ENCODE measurements at places on chromosomes 5 and 9.

GRCh38 chr9:89882930-89883361, 278.1 kb downstream of the GADD45G start:
- no peak for DNase-seq

DNA sequence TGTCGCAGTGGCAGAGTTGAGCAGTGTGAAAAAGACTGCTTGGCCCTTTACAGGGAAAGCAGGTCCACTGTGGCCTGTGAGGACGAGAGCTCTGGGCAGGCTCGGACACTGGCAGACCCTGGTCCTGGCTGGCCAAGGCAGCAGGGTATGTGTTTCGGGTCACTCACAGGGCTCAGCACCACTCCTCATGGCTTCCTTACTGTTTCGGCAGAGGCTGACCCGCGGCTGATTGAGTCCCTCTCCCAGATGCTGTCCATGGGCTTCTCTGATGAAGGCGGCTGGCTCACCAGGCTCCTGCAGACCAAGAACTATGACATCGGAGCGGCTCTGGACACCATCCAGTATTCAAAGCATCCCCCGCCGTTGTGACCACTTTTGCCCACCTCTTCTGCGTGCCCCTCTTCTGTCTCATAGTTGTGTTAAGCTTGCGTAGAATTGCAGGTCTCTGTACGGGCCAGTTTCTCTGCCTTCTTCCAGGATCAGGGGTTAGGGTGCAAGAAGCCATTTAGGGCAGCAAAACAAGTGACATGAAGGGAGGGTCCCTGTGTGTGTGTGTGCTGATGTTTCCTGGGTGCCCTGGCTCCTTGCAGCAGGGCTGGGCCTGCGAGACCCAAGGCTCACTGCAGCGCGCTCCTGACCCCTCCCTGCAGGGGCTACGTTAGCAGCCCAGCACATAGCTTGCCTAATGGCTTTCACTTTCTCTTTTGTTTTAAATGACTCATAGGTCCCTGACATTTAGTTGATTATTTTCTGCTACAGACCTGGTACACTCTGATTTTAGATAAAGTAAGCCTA, 15.7 kb downstream of the SQSTM1 start:
- no peak for DNase-seq

DNA sequence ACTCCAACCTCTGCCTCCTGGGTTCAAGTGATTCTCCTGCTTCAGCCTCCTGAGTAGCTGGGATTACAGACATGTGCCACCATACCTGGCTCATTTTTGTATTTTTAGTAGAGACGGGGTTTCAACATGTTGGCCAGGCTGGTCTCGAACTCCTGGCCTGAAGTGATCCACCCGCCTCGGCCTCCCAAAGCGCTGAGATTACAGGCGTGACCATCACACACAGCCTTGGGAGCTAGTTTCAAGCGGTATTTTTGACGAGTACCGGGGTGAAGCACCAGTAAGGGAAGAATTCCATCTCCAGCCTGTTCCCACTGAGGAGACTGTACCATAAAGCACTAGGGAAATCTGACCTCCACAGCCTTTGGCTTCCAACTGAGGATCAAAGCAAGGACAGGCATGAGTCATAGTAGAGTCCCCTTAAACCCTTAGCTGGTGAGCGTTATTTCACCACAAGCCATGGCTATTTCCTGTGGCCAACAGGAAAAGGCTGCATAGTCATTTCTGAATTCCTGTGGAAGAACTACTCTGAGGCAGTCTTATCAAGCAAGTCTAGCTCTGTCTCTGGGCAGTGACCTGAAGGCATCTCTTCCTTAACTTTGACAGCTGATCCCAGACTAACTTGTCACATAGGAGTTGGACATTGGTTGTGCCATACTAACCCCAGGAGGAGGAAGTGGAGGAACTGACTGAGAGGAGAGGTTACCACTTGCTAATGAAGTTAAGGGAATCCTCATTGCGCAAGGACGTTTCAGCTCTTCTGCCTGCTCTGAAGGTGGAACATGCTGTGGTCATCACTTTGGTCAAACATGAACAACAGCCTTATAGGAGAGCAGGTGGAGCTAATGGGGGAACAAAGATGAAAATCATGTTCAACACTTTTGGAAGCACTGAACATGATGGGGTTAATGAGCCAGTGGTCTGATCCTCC, 85.8 kb upstream of the DMRT1 start:
- no peak for DNase-seq

DNA sequence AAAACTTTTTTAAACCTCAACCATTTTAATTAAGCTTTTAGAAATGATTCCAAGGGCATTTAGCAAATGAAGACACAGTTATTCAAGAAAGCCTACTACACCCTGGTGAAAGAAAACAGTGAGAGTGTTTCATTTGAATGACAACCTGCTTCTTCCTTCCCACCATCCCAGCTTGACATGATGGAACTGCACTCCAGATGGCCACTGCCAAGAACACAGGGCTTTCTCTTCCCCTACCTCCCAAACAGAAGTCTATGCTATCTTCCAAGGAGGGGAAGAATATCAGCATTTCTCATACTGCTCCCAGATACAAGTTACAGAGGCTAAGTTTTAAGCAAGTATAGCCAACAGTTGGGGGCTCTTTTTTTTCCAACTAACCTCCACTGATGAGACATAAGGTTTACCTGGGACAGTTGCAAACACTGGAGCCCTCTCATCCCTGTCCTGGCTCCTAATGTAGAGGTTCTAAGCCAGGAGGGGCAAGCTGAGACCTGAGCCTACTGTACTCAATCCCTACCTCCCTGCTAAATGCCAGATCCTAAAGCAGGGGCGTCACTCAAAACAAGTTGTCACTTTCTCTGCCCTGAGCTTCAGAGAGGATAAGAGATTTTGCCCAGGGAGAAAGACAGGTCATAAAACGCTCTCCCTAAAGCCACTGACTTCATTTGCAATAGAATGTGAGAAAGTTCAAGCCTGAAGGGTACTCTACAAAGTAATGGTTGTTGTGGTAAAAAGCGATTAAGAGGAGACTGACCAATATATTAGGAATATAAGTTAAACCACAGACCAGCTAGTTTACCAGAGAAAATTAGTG, 88.5 kb upstream of the SLC27A6 start:
- DNase-seq, result no peak

DNA sequence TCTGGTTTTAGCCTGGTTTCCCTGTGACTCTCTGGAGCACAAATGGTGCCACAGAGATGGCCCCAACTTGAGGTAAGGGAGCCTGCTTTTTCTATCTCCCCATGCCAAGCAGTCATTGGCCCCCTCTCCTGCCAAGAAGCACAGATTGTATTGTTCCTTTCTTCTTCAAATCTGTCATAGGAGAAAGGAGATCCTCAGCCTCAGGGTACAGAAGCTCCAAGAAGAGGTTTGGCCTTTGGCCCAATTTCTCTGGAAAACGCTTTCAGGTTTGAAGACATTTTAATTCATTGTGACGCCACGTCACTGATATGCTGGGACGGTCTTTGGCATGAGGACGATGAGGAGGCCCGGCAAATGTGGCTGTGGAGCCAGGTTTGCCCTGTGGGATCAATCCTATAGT, 29.2 kb upstream of the PANK3 start:
- no peak for DNase-seq

DNA sequence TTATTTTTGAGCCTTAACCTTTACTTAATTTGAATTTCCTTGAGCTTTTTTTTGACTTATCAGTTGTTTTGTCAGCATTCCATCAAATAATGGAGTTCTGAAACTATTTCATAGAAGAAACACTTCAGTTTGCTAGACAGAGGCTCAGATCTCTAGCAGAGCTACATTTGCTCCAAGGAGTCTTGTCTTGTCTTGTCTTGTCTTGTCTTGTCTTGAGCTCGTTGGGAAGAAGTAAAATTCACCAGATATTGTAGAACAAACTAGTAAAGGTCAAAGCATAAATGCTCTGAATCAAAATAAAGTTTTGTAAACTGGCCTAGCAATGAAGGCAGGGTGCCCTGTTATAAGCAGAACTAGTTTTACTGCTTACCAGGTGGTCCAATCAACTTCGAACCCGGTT, 33.5 kb downstream of the RAB24 start:
- DNase-seq, result no peak

- no peak for DNase-seq
Measured at GRCh38 chr5:127567026-127567768, 49.8 kb downstream of the PRRC1 start.

DNA sequence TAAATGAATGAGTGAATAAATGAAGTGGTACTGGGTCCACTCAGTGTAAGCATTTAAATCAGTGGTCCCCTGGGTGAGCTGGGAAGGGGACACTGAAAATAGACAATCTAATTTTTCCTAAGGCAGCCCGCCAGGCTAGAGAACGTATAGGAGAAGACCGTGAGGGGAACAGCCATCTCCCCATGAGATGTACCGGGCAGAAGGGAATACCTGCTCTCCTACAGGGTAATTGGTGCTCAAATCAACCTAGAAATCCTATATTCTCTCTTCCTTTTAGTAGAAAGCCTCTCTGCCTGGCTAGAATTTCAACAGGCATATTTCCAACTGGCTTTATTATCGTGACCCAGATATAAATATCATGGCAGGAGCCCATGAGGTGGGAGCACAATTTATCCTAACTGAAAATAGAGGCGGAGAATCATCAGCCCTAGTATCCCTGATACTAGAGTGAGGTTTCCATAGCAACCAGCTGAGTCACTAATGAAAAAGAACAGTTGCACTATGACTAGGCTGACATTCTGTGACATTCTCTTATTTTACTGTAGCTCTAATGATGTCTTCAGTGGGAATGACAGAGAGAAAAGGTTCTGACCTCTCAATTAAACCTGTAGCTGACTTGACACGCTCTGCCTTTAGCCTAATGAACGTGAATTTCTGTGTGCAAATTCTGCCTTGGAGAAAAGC, 96.5 kb upstream of the CAST start:
- no peak for DNase-seq

GRCh38 chr5:146515473-146516150, 378 bp downstream of the GPR151 start:
- DNase-seq, result no peak

GRCh38 chr9:8679371-8679822, 879.8 kb upstream of the DMAC1 start:
- no peak for DNase-seq

GRCh38 chr5:148290271-148291195, 21.7 kb upstream of the SPINK7 start:
- peak; percentile 32 for DNase-seq

DNA sequence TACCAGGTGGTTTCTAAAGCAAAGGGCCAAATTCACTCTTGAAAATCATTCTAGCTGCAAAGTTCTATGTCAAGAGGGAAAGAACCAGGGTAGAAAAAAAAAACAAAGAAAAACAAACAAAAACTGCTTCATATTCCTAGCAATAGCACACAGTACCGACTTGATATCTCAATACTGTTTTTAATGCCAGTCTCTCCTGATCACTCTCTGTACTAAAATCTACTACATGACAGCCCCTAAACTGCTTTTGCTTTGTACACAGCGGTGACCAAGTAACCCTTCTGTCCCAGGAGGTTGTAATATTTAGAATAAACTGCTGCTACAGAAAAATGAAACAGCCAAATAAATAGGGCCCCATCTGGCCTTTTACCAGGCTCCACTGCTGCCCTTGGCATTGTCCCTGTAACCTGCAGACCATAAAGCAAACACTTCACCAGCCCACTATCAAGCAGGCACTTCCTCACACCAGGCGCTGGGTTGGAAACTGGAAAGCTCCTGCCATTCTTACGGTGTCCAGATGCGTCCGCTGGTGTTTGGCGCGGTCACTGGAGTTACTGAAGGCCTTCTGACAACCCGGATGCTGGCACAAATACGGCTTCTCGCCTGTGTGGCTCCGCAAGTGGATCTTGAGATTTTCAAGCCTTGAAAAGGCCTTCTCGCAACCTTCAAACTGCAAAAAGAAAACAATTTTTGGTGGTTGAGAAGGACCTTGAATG, 363.2 kb downstream of the GLIS3 start:
- DNase-seq, result peak; percentile 79

DNA sequence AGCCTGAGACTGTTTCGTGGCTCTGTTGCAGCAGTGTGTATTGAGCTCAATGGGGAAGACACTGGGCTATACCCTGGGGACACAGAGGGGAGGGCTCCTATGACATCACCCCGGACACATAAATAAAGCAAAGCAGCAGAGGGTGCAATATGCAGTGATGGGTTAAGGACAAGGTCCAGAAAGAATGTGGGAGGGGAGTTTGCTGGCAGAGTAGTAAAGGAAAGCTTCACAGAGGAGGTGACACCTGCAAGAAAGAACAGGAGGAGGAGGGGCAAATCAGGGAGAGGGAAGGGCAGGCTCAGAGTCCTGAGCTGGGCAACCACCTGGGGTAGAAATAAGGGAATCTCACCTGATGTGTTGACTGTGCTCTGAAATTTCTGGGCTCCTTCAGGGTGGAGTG, 35.3 kb upstream of the CDKN2AIPNL start:
- no peak for DNase-seq

GRCh38 chr9:114856942-114857315, 51.1 kb upstream of the TNFSF15 start:
- DNase-seq, result no peak

GRCh38 chr5:691817-692528, 1.2 kb downstream of the TPPP start:
- no peak for DNase-seq

- DNase-seq, result no peak
Measured at GRCh38 chr5:132807163-132807838, 5.8 kb upstream of the SOWAHA start.

- DNase-seq, result peak; percentile 90
Measured at GRCh38 chr5:149153751-149154610, 12.7 kb downstream of the ABLIM3 start.

DNA sequence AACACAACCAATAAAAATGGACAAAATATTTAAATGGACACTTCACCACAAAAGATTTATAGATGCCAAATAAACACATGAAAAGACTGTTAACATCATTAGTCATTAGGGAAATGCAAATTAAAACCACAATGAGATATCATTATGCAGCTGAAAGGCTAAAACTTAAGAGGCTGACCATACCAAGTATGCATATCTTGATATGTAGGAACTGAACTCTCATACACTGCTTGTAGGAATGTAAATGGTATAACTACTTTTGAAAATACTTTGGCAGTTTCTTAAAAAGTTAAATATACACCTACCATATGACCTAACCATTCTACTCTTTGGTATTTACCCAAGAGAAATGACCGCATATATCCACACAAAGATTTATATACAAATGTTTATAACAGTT, 13.6 kb upstream of the ADAMTS12 start:
- no peak for DNase-seq

DNA sequence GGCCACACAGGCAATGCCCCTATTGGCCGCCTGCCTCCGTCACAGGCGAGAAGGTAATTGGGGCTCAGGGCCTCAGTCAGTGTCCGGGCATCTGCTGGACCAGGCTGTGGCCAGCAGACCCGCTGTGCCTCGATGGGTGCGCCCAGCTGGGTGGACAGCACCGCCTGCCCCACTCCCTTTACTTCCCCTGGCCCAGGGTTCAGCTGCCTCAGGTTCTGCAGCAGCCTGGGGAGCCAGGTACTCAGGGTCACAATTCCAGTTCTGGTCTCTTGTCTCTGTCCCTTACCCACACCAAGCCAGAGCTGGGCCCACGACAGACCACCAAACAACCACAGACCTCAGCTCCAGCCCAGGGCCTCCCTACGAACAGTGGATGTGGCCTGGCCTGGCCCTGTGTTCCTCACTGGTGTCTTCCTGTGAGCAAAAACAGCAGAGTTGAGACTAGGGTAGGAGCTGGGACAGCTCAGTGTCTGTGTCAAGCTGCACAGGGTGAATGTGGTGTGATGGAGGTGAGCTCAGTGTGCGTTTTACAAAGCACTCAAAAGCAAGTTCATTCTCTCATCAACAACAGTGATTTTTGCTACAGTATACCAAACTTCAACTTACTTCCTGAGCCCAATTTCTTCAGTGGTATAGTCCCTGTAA, 33.4 kb upstream of the SUSD3 start:
- no peak for DNase-seq
